Activated CD8-positive, alpha-beta memory T cell treated with anti-CD3 and anti-CD28 coated beads for 1 hour (primary cell): ENCODE measurements at places on chromosomes 12 and 14.

DNA sequence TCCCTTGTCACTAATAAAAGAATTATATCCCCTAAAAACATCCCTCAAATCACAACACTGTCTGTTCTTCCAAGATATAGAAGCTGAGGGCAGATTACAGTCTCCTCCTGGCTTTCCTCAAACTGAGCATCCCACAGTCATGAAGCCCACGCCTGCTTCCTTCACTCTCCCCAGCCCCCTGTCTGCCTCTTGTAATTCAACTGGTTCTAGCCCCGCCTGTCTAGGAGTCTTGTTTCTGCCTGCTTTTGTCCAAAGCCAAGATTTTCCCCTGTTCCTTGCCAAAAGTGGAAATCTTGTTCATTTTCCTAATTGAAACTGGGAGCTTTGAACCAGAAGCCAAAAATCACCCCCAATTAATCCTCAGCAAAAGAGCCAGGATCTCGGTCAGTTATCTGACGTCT, 35.9 kb upstream of the PWP1 start:
- no peak for DNase-seq

- DNase-seq = no peak
Measured at GRCh38 chr14:101963052-101963451, 1.3 kb upstream of the DYNC1H1 start.

DNA sequence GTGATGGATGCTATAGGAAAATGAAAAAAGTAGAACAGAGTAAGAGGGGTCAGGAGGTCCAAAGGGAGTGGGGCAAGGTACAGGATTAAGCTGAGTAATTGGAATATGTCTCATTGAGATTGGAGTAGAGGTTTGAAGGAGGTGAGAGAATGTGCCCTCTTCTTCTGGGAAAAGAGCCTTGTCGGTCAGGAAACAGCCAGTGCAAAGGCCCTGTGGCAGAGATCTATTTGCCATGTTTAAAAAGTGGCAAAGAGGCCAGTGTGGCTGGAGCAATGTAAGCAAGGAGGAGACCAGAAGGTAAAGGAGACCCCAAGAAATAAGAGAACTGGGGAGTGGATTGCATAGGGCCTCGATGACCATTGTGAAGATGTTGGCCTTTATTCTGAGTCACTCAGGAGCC, 706.5 kb downstream of the MED13L start:
- no peak for DNase-seq

GRCh38 chr14:69814397-69814796, 17.4 kb upstream of the SLC10A1 start:
- no peak for DNase-seq

GRCh38 chr12:52519826-52520662, at the start of gene KRT5:
KRT5 (minus strand) TSS chr12:52520394; CDS start chr12:52520296, 98 bp downstream.
- DNase-seq = no peak

GRCh38 chr12:26702741-26703140, 130.3 kb downstream of the ITPR2 start:
- DNase-seq = no peak

- DNase-seq = no peak
Measured at GRCh38 chr14:94774344-94775090, 4.6 kb upstream of the GSC start.

DNA sequence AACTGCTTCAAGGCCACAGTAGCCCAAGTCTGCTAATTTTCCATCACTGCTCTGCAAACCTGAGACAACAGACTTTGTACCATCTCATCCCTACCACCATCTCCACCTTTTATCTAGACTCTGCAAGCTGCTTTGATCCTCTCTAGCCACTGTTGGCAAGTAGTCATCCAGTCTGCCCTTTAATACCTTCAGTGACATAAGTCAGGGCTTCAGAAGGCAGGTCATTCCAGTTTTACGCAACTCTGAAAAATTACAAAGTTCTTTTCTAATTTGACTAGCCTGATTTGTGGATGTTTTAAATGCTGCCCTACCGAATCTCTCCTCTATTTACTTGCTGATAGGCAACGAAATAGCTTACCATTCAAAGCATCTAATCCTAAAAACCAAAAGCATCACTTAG, 2.8 kb downstream of the FERMT2 start:
- no peak for DNase-seq

GRCh38 chr12:80044694-80045046, 54.7 kb upstream of the OTOGL start:
- DNase-seq = no peak
